ENCODE measurements at places on chromosomes 5 and 9. TPM values are rescaled to one million over a fixed set of nuclear protein-coding genes. Genes with fewer than 3 reads are reported as not detected.

DNA sequence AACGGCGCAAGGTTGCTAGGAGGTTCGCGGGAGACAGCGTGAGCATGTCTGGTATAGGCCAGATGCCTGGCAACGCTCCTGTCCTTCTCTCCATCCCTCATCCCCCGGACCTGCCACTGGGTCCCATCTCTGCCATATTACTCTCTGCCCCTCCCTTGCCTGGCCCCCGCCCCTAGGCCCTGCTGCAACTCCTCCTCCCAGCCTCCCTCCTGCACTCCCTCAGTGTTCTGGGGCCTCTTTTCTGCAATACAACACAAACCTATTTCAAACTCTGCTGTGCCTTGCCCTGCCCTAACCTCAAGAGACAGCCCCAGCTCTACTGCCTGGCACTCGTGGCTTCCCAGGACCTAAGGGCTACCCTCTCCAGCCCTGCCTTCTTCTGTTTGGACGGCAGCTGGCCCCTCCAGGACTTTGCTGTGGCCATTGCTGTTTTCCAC is 8.9 kb upstream of the DBN1 start:
- no peak for DNase-seq

DNA sequence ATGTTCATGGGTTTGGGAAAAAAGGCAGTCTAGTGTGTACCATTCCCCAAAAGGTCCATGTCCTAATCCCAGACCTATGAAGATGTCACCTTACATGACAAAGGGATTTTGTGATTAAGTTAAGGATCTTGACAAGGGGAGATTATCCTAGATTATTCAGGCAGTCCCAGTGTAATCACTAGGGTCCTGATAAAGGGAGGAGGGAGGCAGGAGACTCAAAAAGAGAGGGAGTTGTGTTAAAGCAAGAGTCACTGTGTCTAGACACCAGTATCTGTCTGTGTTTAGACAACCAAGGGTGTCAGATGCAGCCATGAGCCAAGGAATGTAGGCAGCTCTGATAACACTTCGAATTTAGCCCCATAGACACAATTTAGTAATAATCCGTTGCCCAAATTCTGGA is 49.5 kb downstream of the DPYSL3 start:
- no peak for DNase-seq

DNA sequence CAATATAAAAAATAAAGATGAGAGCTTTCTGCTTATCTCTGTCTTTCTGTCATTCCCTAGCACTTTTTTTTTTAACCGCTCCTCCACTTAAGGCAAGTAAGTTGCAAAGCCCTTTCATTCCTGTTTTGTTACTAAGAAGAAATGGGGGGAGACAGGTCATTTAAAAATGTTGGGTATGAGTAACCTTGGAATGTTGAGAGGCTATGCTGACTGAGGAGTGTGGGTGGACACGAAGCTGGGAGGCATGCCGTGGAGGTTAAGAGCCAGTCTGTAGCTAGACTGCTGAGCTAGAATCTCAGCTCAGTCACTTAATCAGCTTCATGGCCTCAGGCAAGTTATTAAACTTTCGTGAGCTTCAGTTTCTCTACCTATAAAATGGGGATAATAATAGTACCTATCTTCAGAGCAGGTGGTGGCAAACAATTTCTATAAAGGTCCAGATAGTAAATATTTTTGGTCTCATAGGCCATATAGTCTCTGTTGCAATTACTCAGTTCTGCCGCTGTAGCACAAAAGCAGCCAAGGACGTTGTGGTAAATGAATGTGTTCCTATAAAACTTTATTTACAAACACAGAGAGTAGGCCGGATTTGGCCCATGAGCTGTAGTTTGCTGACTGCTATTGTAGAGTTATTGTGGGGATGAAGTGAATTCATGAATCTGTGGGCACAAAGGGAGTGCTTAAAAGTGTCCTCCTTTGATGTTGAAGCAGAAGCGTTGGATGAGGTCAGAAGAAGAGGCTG is 220.0 kb downstream of the GABBR2 start:
- no peak for DNase-seq

The AK8 gene
- 3.5 TPM for total RNA-seq

DNA sequence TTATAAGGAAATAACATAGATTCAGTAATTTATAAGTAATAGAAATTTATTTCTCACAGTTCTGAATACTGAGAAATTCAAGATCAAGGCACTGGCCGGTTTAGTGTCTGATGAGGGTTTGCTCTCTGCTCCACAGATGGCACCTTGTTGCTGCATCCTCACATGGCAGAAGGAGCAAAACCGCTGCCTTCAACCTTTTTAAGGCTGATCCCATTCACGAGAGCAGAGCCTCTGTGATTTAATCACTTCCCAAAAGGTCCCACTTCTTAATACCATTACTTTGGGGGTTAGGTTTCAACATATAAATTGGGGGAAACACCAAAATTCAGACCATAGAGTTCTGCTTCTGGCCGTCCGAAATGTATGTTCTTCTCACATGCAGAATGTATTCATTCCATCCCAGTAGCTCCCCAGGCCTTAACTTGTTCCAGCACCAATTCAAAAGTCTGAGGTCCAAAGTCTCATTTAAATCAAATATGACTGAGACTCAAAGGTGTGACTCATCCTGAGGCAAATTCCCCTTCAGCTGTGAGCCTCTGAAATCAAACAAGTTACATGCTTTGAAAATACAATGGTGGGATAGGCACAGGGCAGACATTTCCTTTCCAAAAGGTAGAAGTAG is 30.6 kb downstream of the BAAT start:
- no peak for DNase-seq

DNA sequence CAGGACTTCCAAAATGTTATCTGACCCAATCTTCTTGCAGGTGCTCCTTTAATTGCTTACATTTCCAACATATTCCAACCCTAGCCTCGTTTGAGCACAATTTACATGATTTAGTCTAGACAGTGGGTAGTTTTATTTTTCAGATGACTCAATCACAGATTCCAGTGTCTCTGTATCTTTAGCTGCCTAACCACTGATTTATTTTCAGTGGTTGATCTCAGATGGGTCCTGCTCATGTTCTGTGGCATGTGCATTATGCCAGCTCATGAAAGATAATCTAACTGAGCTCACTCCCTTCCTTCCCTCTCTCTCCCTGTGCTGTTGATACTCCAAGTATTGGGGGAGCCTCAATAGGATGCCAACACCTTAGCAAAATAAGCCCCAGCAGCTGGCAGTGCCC is 106.1 kb upstream of the ICE1 start:
- no peak for DNase-seq

The ANKRD34B gene
- 0.47 TPM for total RNA-seq

- DNase-seq, result no peak
These were observed 1080.7 kb upstream of the NUDT12 start for GRCh38 chr5:104643320-104643719.

All from upper lobe of left lung (tissue), 6 donors.